ENCODE measurements at places on chromosomes 1 and 21. TPM values are rescaled to one million over a fixed set of nuclear protein-coding genes. Genes with fewer than 3 reads are reported as not detected.

DNA sequence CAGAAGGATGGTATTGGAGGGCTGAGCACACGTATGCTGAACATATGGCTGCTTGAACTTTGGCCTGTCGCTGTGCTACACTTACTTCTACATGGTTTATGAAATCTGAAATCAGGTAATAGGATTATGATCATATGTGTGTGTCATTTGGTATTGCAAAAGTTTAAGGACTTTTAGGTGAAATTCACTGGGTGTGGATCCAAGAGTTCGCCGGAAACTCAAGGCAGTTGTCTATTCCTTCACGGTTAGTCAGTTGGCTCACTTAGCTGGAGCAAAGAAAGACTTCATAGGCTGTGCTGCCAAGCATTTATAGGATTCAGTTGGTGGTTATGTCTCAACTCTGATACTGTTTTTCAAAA, 927 bp downstream of the UAP1 start:
- DNase-seq: no peak

GRCh38 chr1:233631810-233632405, 18.0 kb downstream of the KCNK1 start:
- no peak for DNase-seq

DNA sequence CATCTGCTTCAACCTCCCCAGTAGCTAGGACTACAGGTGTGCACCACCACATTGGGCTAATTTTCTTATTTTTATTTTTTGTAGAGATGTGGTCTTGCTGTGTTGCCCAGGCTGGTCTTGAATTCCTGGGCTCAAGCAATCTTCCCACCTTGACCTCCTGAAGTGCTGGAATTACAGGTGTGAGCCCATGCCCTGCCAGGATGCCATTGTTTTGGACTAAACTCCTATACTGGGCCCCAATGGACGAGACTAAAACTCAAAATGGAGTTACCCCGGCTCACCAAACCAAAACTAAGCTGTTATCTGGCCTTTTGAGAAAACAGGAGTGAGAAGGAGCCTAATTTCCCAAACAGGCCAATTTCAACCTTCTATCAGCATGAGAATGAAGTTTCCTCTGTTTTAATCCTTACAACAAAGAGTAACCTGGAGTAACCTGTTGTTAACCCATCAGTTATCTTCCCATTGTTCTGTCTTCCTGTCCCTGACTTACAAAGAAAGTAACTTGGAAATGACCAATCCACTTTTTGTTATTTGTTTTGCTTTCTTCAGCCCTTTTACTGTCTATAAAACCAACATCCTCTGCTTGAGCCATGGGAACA, 29.6 kb downstream of the DMRTA2 start:
- no peak for DNase-seq

DNA sequence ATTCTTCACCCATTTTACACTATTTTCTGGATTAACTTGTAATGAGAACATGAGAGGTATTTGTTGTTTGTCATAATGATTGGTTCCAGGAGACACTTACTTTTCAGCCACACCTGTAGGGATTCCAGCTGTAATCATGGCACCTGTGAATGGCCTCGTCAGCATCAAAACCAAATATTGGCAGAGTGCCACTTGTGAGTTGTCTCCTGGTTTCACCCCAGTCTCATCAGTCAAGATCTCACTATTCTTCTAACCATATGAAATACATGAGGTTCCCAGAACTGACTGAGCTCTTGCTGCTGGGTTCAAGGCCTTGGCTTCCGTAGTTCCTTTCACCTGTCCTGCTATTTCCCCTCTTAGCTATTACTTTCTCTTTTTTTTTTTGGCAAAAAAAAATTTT, 246.6 kb upstream of the ADGRL2 start:
- DNase-seq: no peak

- DNase-seq: no peak
These were observed 17.8 kb downstream of the C1orf21 start for GRCh38 chr1:184404727-184405027.

The DDR2 gene
- 19.5 TPM for polyA plus RNA-seq

GRCh38 chr1:232047473-232047872, 420.9 kb downstream of the DISC1 start:
- no peak for DNase-seq

GRCh38 chr1:20164694-20165202, 21.1 kb upstream of the UBXN10 start:
- DNase-seq: no peak

The S100A2 gene
- 5.0 TPM for polyA plus RNA-seq
